ENCODE measurements at places on chromosomes 13 and 19. TPM values are rescaled to one million over a fixed set of nuclear protein-coding genes. Genes with fewer than 3 reads are reported as not detected.

- peaks cover 5% of the 10 kb centered on the region for H3K4me1 ChIP-seq
- no peaks in the 10 kb centered on the region for H3K36me3 ChIP-seq
- no peak overlapping the region for H3K27ac ChIP-seq
- DNase-seq: no peak
Observed at GRCh38 chr19:2288338-2288817, 6.4 kb upstream of the PEAK3 start.

DNA sequence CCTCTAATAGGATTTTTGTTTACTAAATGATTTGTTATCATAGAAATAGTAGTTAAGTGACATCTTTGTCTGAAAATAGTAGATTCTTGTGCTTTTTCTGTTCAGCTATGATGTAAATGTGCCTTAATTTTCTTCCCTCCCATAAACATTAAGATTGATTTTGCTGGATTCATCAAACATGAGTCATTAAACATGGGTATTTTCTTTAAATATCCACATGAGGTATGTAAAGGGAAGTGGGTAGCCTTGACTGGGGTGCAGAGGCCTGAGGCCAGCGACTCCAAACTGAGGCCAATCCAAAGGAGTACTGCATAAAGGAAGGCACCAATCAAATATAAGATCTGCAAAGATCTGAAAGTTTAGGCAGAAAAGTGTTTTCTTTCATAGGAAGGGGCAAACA, 3.7 kb downstream of the ZNF136 start:
- no peaks in the 10 kb centered on the region for H3K36me3 ChIP-seq
- H3K27me3 ChIP-seq: no peaks in the 10 kb centered on the region
- H3K27ac ChIP-seq: no peak overlapping the region
- H3K4me1 ChIP-seq: peaks cover 9% of the 10 kb centered on the region
- no peak overlapping the region for H3K4me3 ChIP-seq

DNA sequence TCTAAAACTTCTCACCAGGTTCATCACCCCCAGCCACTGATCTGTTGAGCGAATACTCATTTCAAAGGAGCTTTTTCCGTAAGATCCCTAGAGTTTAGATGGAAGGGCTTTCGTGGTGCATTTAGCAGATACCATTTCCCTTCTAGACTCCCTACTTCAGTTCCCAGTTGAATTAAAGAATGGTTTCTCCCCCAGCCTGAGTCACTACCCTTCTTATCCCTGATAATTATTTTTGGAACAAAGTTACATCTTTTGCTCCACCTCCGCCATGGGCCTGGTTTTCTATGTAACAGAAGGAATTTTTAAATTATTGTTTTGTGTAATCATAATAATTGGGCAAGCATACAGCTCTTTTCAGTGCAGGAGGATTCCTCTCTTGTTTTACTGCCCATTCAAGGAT, 22.0 kb downstream of the USPL1 start:
- no peak overlapping the region for H3K4me3 ChIP-seq
- H3K36me3 ChIP-seq: peaks cover 14% of the 10 kb centered on the region
- H3K4me1 ChIP-seq: no peaks in the 10 kb centered on the region
- no peak for DNase-seq
- H3K27ac ChIP-seq: no peak overlapping the region

- no peak overlapping the region for H3K4me3 ChIP-seq
- no peak overlapping the region for H3K27ac ChIP-seq
- H3K36me3 ChIP-seq: no peaks in the 10 kb centered on the region
- H3K4me1 ChIP-seq: no peaks in the 10 kb centered on the region
- DNase-seq: peak; percentile 63
- H3K27me3 ChIP-seq: peaks cover 10% of the 10 kb centered on the region
Observed at GRCh38 chr19:42440357-42441048, 2.2 kb downstream of the CXCL17 start.

DNA sequence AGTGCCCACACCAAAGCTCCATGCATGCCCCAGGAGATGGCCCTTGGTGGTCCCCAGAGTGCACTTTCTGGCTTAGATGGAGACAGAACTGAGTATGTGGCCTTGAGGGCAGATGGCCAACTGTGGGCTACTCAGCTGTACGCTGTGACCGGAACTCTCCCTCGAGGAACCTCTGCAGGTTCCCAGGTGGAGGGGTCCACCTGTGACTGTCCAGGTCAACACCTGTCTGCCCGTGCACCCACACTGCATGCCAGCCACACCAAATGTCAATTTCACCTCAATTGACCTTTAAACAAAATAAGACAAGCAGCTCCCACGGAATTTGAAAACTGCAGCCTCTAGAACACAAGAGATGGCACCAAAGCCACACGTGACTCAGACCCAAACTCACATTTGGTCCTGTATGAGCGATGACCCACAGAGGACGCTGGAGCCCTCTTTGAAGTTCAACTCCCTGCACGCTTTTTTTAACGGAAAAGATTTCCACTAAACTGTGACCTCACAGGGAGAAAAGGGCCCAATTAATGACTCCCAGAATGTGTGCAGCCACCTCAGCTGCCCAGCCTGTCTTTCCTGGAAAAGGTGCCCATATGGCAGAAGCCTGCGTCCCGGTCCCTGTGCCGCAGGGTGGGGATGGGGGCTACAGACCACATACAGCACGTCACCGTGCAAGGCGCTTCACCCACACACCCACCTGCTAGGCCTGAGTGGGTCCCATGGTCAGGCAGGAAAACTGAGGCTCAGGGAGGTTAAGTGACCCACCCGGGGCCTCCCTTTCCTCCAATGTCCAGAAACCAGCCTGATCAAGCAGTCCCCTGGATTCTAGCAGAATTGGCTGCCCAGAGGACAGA, 47.7 kb downstream of the KLF2 start:
- no peaks in the 10 kb centered on the region for H3K27me3 ChIP-seq
- peaks cover 5% of the 10 kb centered on the region for H3K36me3 ChIP-seq
- DNase-seq: no peak
- H3K27ac ChIP-seq: no peak overlapping the region
- H3K4me1 ChIP-seq: peaks cover 13% of the 10 kb centered on the region

- H3K27me3 ChIP-seq: no peaks in the 10 kb centered on the region
- DNase-seq: no peak
- no peak overlapping the region for H3K27ac ChIP-seq
Observed at GRCh38 chr19:30941591-30941990, 407.6 kb downstream of the TSHZ3 start.

DNA sequence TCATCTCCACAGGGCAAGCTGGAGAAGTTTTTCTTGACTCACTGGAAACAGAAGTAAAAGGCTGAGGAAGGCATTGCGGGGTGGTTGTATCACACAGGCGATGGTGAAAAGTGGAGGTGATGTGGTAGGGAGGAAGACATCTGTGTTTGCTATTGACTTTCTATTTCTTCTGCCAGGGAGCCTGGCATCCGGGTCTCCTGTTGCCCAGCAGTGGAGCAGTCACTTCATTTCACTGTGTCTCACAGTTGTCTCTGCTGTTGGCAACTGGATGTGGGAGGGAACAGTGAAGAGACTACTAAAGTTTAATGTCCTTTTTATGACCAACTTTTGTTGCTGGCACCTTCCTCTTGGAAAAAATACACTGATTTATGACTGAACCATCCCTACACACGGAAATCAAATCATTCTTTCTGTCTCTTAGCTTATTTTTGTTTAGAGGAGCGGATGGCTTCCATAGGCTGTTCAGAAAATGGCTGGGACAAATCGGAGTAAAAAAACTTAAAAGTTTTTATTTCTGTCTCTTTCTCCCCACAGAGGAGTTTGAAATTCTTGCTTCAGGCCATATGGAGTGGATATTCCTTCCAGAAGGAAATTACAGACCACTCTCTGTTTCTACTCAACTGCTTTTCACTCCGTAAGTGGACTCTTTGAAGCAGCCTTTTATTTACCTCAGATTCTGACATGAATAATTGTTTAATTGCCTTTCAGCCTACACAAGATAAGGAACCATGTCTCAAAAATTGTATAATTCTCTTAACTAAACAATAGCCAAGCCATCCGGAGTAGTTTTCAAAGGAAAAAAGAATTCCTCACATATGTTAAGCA, 23.8 kb upstream of the MEDAG start:
- H3K27ac ChIP-seq: no peak overlapping the region
- DNase-seq: no peak
- H3K4me1 ChIP-seq: peaks cover 4% of the 10 kb centered on the region
- no peaks in the 10 kb centered on the region for H3K27me3 ChIP-seq

- no peaks in the 10 kb centered on the region for H3K27me3 ChIP-seq
- H3K4me3 ChIP-seq: no peak overlapping the region
- H3K4me1 ChIP-seq: no peaks in the 10 kb centered on the region
- DNase-seq: no peak
- no peaks in the 10 kb centered on the region for H3K36me3 ChIP-seq
- no peak overlapping the region for H3K27ac ChIP-seq
Observed at GRCh38 chr13:66520511-66521355, 709.4 kb downstream of the PCDH9 start.

GRCh38 chr13:79447741-79448140, 33.2 kb upstream of the NDFIP2 start:
- no peaks in the 10 kb centered on the region for H3K27me3 ChIP-seq
- peaks cover 14% of the 10 kb centered on the region for H3K4me1 ChIP-seq
- no peak overlapping the region for H3K4me3 ChIP-seq
- H3K27ac ChIP-seq: no peak overlapping the region

CELF5 gene
- not detected for total RNA-seq

CRX gene
- not detected for total RNA-seq

ZNF555 gene
- 5.4 TPM for total RNA-seq
